ENCODE measurements at places on chromosomes 4 and X.

- DNase-seq = no peak
These were observed 8.4 kb downstream of the BEND4 start for GRCh38 chr4:42144028-42144427.

DNA sequence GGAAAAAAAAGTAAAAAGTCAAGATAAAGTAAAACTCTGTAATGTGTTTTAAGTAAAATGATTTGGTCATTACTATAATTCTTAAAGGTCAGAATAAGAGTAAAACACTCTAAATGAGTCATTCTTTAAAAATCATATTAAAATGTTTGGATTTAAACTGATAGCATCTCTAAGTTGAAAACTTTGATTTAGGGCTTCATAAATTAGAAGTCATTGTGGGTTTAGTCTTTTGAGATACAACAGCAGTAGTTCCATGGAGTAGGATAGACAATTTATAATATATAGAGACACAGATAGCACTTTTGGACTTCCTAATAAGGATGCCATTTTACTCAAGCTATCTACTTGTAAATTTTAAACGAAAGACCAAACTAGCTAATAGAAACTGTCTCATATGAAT is 77.1 kb upstream of the PABPC4L start:
- DNase-seq = no peak

GRCh38 chrX:108018656-108019381 is 26.0 kb upstream of the VSIG1 start:
- no peak for DNase-seq

GRCh38 chrX:19800821-19801374 is 86.5 kb downstream of the SH3KBP1 start:
- no peak for DNase-seq

- no peak for DNase-seq
These were observed 24.8 kb upstream of the UXT start for GRCh38 chrX:47683829-47684205.

GRCh38 chrX:129842510-129843208 is 1.0 kb downstream of the ZDHHC9 start:
- DNase-seq = no peak

GRCh38 chr4:184613405-184613804 is 35.8 kb downstream of the CASP3 start:
- DNase-seq = no peak

GRCh38 chr4:15488658-15489470 is 19.2 kb downstream of the CC2D2A start:
- DNase-seq = no peak

DNA sequence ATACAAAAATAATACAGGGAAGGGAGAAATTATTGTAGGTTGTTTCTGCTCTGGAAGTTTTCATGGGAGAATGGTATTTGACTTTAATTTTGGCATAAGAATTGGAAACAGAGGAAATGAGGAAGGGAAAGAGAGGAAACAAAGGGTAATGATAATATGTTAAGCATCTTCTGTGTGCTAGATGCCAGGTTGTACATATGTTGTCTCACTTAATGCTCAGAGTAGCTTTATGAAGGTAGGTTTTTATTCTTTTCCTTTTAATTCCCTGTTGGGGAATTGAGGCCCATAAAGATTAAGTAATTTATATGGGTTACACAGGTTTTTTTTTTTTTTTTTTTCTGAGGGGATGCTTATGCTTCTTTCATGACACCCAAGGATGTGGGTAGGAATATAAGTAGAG is 19.2 kb downstream of the BLTP1 start:
- DNase-seq = no peak

DNA sequence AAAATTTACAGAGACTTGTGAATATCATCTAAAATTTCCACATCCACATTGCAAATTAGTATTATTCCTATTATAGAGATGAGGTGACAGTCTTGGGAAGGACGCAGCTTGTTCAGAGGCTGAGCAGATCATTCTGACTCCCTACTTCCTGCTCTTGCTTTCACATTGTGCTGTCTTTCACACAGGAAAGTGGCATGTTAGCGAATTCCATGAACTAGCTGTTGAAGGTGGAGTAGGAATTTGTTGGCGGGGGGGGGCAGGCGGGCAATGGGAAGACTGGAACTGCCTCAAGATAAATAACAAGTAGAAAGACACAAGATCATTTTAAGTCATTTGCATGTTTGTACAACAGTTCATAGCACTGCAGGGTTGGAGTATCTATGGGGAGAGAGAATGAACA is 2.3 kb downstream of the PF4V1 start:
- no peak for DNase-seq

DNA sequence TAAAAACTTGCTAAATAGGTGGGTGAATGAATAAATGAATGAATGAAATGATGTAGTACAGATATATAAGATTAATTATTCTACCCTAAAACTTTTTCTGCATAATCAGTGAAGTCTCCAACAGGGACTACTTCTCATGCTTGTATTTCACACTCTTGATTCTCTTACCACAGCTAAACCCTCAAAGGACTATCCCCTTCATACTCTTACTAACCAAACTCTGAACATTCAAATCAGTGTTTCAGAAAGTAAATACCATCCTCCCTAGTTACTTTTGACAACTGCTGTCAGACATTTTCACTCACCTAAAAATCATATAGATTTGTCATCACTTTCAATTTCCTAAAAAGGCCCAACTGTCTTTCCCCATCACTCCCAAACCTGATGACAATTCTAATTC is 234.3 kb upstream of the HHIP start:
- no peak for DNase-seq

GRCh38 chr4:176400816-176401461 is 81.2 kb downstream of the SPCS3 start:
- DNase-seq = no peak

DNA sequence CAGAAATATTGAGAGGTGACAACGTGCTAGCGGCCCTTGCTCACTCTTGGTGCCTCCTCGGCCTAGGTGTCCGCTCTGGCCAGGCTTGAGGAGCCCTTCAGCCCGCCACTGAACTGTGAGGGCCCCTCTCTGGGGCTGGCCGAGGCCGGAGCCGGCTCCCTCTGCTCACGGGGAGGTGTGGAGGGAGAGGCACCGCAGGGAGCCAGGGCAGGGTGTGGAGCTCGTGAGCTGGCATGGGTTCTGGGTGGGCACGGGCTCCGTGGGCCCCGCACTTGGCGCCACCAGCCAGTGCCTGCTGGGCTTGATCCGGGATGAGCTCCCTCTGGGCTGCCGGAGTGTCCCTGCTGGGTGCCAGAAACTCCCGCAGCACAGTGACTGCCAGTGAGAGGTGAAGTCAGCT is 16.0 kb upstream of the VAMP7 start:
- DNase-seq = no peak
